Activated CD4-positive, alpha-beta T cell treated with anti-CD3 and anti-CD28 coated beads, Interleukin-2, amount 10 ng/mL, durations not matched to agents 7 days and 5 days (primary cell): ENCODE measurements at places on chromosomes 7 and 10. TPM values are rescaled to one million over a fixed set of nuclear protein-coding genes. Genes with fewer than 3 reads are reported as not detected.

Gene HPS6
- 18.3 TPM for total RNA-seq

Gene BTBD16
- not detected for total RNA-seq

Gene NEUROD6
- not detected for total RNA-seq

Gene FAM237B
- total RNA-seq: not detected

Gene PHTF2
- total RNA-seq: 33.6 TPM

Gene PTPRN2
- total RNA-seq: 2.7 TPM

Gene NUTM2B
- 0.97 TPM for total RNA-seq

DNA sequence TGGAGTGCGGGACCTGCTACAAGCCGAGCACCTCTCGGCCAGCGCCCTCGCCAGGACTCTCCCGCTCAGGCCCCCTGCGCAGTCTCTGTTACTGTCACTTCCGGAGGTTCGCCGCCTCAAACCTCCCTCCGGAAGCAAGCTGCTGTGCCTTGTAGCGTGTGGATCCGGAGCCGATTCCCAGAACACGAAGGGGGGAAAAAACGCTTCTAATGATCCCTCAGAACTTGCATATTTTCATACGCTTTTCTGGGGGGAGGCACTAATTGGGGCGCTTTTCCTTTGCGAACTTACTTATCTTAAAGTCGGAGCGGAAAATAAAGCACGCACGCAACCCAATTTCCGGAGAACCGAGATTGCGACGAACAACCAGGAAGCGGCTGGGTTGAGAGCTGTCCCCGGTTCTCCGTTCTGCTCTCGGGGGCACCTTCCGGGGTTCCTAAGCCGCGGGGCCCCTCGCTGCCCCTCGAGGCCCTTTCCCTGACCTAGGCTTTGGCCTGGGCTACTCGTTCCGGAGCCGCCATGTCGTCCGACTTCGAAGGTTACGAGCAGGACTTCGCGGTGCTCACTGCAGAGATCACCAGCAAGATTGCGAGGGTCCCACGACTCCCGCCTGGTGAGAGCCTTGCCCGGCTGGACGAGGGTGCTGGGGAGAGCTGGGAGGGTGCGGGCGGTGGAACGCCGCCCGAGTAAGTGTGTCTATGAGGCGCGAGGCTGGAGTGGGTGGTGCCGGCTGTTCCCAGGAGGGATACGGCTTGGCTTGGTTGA lies at the start of the genes VTI1A and ZDHHC6:
Gene VTI1A (plus strand): TSS at position 361 of the 765 bp plus-strand sequence. CDS start 159 bp downstream, at position 520.
Gene ZDHHC6 (minus strand): TSS at position 60 of the 765 bp plus-strand sequence. CDS start 1,478 bp downstream, outside the sequence.
- peaks cover 25% of the 10 kb centered on the region for H3K36me3 ChIP-seq
- H3K4me1 ChIP-seq: peaks cover 53% of the 10 kb centered on the region
- H3K4me3 ChIP-seq: peak within 1 kb of the TSS; percentile 87
- DNase-seq: peak; percentile 87

DNA sequence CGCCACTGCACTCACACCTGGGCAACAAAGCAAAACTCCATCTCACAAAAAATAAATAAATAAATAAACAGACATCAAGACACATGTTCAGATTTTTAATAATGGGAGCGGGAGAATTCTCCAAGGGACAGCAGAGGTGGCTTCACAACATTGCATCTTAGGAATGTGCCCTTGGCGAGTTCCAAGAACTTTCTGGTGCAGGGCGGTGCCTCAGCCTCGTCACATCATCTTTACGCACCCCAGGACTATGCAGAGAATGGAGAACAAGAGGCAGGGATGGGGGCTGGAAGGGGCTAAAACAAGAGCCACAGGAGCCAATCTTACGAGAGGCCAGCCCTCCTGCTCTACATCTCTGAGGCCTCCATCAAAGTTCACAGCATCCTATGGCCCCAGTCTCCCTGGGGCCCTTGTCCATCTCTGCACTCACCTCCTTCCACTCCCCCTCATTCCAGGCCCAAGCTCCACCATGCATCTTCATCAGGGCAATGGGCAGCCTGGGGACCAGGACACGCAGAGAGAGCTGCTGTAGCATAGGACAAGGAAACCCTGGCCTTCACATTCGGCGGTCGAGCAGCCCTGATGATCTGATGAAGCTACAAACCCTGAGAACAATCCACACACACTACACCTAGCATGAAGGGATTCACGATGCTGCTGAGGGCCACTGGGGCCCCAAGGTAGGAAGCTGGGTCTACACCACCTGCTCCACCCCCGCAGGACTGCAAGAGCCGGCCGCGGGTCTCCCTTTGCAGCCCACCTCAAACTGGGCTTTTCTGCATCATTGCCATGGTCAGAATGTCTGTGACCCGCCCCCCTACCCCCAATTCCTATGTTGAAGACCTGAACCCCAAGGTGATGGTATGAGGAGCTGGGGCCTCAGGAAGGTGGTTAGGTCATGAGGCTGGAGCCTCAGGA lies 22.3 kb downstream of the TNS3 start:
- no peaks in the 10 kb centered on the region for H3K36me3 ChIP-seq
- H3K27ac ChIP-seq: no peak overlapping the region
- no peaks in the 10 kb centered on the region for H3K27me3 ChIP-seq
- no peak for DNase-seq
- no peaks in the 10 kb centered on the region for H3K4me1 ChIP-seq

- H3K27ac ChIP-seq: no peak overlapping the region
- no peak for DNase-seq
- peaks cover 2% of the 10 kb centered on the region for H3K27me3 ChIP-seq
- H3K4me3 ChIP-seq: no peak overlapping the region
- peaks cover 7% of the 10 kb centered on the region for H3K36me3 ChIP-seq
Measured at GRCh38 chr10:3623746-3624145, 161.3 kb downstream of the KLF6 start.
